ENCODE measurements at places on chromosomes 7 and 10.

DNA sequence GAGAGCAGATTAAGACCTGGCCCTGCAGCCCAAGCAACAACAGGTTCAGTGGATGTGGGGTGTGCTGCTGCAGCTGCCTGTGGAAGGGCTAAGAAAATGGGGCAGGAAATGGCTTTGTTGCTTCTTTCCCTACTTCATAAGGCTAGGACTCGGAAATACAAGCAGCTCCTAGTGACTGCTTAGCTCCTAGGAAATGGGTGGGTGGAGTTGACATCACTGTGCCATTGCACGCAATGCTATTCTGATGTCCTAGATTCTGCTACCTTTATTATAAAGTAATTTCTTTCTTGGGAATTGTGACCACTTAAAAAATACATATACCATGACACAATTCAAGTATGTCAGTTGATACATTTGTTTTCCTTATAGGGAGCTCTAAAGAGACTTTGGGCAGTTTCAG is 155.8 kb downstream of the FANK1 start:
- DNase-seq = no peak

GRCh38 chr7:18313965-18314364 is 181.6 kb upstream of the HDAC9 start:
- no peak for DNase-seq

DNA sequence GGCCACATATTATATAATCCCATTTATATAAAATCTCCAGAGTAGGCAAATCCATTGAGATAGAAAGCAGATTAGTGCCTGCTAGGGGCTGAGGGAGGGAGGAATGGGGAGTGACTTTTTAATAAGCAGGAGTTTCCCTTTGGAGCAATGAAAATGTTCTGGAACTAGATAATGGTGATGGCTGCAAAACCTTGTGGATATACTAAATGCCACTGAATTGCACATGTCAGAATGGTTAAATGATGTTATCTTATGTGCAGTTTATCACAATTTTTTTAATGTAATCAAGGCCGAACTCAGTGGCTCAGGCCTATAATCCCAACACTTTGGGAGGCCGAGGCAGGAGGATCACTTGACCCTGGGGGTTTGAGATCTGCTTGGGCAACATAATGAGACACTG is 145.5 kb upstream of the AUTS2 start:
- DNase-seq = no peak

GRCh38 chr7:107267138-107267537 is 98.3 kb downstream of the HBP1 start:
- no peak for DNase-seq

GRCh38 chr10:124142960-124143359 is 49.6 kb upstream of the CHST15 start:
- no peak for DNase-seq

GRCh38 chr10:76242956-76243355 is 811.5 kb downstream of the LRMDA start:
- no peak for DNase-seq

GRCh38 chr10:60387531-60387930 is 2.1 kb downstream of the ANK3 start:
- no peak for DNase-seq

GRCh38 chr7:18941207-18941606 is 176.2 kb downstream of the TWIST1 start:
- DNase-seq = no peak

- DNase-seq = no peak
These were observed 244.3 kb upstream of the KCND2 start for GRCh38 chr7:120028636-120029035.

DNA sequence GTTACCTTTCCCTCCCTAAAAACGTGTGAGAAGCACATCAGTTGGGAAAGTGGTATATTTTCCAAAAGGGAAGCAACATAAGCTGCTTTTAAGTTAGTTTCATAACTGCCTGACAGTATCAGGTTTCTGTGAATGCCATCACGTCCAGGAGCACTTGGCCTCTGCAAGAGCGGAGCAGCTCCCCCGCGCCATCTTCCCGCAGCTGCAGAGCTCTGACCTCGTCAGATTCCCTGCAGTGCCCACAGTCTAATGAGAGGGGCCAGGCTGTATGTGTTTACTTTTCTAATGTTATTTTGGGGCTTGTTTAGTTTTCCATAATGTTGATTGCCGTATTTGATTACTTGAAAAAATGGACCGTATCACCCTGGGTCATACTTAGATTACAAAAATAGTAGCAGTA is 74.2 kb downstream of the MGMT start:
- DNase-seq = no peak
